Activated CD4-positive, alpha-beta T cell treated with anti-CD3 and anti-CD28 coated beads, Interleukin-2, amount 50 U/mL, for 48 hours (primary cell): ENCODE measurements at places on chromosomes 7 and 10.

- DNase-seq: no peak
Observed at GRCh38 chr7:78850093-78850740, 603.2 kb downstream of the MAGI2 start.

DNA sequence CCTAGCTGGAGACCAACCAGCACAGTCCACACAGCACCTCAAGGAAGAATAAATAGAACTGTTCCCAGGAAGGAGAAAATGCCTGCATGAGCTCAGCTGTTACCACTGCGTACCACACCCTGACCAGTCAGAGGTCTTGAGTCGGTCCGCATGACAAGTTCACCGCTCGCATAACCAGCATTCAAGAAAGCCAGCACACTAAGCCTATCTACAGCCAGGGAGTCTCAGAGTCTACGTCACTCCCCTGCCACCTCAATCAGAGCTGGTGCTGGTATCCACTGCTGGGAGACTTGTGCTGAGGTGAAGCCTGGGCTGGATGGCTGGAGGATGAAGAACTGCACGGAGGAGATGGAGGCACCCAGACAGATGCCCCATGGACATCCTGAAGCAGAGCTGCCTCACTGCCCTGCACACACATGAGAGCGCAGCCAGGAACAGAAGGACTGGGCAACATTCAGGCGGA is 19.6 kb downstream of the AKR1C1 start:
- no peak for DNase-seq

- no peak for DNase-seq
Observed at GRCh38 chr10:119769886-119770285, 44.0 kb downstream of the INPP5F start.

DNA sequence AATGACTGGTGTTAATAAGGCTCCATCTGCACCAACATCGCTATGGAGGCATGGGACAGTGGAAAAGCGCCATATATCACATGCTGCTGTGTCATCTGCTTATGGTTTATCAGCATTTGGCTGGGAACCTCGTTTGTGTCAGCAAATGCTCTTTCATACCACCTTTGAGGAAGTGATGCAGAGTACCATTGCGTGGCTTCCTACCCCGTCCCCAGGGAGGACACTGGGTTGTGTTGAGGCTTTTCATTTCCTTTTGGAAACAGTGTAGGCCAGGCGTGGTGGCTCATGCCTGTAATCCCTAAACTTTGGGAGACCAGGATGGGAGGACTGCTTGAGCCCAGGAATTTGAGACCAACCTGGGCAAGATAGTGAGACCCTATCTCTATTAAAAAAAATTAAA is 6.8 kb downstream of the TACR2 start:
- DNase-seq: no peak
